ENCODE measurements at places on chromosomes 5 and 9.

- DNase-seq: no peak
Measured at GRCh38 chr9:101485924-101486692, 47.5 kb upstream of the RNF20 start.

- DNase-seq: no peak
Measured at GRCh38 chr5:1299511-1299850, 4.6 kb upstream of the TERT start.

DNA sequence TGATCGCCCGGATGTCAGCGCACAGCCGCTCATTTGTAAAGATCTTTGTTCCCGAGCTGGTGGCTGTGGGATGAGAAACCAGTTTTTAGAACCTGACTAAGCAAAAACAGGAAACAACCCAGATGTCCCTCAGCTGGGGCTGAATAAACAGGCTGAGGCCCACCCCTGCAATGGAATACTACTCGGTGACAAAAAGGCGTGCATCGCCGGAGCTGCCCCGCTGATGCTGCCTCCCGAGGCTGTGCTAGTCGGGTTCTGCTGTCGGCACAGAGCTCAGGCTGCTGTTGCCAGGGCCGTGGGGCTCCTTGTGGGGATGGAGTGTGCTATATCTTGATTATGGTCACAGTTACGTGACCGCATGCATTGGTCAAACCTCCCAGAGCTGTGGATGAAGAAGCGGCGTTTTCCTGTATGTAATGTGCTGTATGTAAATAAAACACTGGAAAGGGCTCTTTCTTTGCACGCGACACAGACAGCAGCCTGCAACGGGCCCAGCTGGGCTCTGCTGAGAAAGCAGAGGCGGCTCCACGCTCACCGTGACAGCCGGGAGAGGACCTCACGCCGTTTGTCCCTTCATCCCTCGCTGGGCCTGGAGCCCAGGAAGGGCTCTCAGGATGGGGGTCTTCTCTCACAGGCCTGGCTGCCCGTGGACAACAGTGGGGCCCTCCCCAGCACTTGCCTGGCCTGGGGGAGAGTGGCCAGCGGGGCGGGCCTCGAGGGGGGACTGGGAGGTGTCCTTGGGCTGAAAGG lies 51.5 kb upstream of the RNU6ATAC start:
- no peak for DNase-seq

DNA sequence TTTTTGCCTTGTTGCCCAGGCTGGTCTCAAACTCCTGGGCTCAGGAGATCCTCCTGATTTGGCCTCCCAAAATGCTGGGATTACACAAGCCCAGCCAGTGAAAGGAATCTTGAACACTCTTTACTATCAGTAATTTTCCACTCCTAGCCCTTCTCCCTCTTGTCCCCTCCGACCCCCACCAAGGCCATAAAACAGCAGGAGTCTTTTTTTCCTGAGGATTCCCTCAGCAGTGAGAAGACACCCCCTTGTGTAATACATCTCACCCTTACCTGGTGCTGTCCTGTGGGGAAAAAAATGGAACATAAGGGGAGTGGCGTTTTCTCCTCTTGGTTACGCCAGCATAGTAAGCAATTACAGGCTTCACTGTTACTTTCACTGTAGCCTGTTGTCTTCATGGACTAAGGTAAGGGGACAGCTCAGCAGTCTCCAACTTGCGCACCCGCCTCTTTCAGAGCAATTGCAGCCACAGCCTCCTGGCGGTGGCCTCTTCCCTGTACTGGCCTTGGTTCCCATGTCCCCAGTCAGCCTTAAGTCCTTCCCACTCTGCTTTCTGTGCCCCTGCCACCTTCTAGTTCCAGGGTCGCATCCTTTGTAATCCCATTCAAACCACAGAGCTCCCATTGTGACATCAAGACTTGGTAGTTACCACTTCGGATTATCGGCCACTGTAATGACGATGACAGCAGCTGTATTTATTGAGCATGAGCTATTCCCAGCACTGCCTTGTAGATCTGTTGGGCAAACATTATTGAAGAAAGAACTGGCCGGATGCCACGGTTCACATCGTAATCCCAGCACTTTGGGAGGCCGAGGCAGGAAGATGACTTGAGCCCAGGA lies 10.0 kb downstream of the NAIF1 start:
- no peak for DNase-seq

DNA sequence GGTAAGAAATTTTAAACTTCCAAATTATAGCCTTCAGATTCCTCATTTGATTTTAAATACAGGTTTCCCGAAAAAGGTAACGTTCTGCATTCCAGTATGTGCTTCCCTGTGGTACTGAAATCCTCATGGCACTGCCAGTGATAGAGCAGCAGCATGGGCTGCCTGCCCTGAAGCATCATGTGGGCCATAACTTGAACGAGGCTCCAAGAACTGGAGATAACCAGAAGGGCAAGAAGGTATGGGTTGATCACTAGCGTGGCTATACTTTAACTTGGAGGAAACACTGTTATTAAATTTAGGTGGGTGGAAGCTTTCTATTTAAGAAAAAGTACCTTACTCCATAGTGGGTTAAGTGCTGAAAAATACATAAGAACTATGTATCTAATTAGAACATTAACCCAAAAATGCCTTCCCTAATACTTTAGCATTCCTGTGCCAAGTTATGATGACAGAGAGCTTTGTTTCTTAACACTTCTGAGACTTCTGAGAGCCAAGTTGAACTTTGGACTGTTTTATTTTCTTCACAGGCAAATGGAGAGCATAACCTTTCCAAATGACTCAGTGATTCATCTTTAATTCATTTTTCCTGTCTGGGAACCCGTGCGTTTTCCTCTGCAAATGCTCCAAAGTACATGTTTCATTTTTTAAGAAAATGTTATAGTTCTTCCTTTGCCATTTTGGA lies 191.5 kb upstream of the GNA14 start:
- DNase-seq: no peak

Measured in Panc1 (cell line).